Hippocampal formation (tissue), 2 donors: ENCODE measurements at places on chromosomes 5 and 9.

DNA sequence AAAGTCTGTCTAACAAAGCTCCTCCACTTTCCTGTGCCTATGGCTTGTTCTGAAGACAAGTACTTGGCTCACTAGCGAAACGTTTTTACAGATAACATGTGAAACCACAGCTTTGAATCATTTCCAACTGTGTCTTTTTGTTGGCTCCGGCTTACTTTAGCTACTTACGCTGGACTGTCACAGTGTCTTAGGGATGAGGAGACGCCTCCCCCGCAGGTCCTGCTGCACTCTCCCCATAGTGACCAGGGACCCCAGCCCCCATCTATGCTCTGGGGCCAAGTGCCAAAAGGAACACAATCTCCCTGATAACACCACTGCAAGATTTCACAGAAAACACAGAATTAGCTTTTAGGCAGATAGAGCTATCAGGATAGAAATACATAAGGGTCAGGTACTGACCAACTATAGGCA, 219.1 kb downstream of the ADAMTS6 start:
- DNase-seq = no peak

GRCh38 chr9:96376891-96377874, 6.3 kb downstream of the SLC35D2 start:
- DNase-seq = no peak

GRCh38 chr9:4574657-4575243, 84.5 kb downstream of the SLC1A1 start:
- DNase-seq = no peak

GRCh38 chr5:473551-474192, 30.7 kb downstream of the EXOC3 start:
- DNase-seq = no peak

DNA sequence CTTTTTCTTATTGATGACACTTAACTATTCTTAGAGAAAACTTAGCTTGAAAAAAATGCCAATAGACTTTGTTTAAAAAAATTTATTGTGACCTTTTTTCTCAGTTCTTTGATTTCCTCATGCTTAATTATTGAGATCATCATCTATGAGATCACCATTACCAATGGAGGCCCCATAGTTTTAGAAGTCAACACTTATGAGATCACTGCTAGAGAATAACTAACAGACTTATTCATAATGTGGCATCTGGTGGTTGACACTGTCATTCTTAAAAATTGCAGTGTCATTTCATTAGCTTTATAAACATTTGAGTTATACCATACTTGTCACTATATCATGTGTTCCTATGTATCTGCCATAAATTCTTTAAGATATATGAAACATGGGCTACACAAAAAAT, 14.9 kb upstream of the FEM1C start:
- DNase-seq = no peak

GRCh38 chr9:126057121-126057825, 269.4 kb upstream of the MVB12B start:
- DNase-seq = no peak

DNA sequence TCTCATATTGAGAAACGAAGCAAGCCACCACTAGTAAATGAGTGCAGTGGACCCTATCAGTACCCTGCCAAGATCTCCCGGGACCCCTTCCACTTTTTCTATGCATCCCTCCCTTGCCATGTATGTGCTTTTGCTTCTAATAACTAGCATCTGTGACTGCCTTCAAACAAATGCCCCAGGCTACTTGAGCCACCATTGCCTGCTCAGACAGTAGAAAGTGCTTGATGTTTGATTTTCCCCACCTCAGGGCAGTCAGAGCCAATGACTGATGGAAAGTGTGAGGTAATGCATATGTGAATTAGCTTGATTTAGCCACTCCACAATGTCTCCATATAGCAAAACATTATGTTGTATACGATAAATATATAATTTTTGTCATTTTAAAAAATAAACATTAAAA, 797.3 kb upstream of the ACO1 start:
- no peak for DNase-seq

GRCh38 chr5:101103874-101104273, 200.8 kb upstream of the ST8SIA4 start:
- no peak for DNase-seq

DNA sequence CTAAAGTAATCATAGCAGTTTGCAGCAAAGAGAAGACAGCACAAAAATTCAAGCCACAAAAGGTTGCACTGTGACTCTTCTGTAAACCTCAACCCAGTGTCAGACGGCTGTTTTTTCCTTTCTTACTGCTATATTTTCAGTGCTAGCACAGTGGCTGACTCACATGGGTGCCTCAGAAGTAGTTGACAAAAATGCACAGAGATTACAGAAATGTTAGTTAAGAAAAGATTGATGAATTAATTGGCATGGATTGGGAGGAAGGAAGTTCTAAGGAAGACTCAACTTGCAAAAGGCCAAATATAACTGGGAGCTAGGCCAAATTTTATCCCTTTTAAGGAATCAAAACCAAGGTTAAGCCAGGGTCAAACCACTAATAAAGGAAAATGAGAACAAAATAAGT, 43.7 kb upstream of the ITGA1 start:
- DNase-seq = no peak

- DNase-seq = no peak
Measured at GRCh38 chr5:178569485-178569884, 20.7 kb downstream of the COL23A1 start.
